AML-193 (cell line): ENCODE measurements at places on chromosomes 2 and 18.
A peak's percentile ranks its signal among the peaks of the same experiment; 100 is the strongest.

DNA sequence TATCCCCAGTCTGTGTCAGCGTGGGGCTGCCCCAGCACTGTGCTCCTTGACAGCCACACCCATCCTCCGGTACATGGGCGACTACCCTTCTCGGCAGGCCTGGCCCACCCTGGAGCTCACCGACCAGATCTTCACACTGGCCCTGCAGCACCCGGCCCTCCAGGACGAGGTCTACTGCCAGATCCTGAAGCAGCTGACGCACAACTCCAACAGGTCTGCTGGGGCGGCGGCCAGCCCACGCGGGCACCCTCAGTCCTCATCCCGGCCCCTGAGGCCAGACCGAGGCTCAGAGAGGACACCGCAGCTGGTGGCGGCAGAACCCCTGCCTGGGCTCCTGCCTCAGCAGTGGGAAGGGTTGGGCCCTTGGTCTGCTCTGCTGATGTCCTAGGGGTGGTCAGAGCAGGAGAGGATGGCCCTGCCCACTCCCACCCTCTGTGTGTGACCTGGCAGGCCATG lies 14.4 kb upstream of the GPR17 start:
- DNase-seq, result no peak

GRCh38 chr2:121570667-121571055 lies 40.0 kb downstream of the RNU4ATAC start:
- DNase-seq, result no peak

- DNase-seq, result peak; percentile 26
Measured at GRCh38 chr2:42513252-42513918, 19.6 kb upstream of the KCNG3 start.

GRCh38 chr2:10385501-10385900 lies 62.6 kb downstream of the ODC1 start:
- no peak for DNase-seq

DNA sequence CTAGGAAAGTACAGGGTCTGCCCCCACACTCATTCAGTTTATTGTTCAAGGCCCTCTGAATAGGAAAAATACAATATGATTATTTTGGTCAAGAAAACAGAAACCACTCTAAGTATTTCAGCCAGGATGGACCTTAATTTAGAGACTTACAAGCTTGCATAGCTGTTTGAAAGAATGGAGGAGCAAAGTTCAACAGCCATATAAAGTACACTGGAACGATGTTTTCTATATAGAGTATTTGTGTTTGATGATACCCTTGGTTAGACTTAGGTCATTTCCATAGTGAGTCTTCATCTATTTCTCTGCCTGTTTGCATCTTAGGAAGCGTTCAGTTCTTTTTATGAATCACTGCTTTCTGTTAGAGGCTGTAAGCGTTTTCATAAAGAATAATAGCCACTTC lies 366.2 kb downstream of the NUP35 start:
- DNase-seq, result no peak
